Dorsolateral prefrontal cortex (tissue), 122 donors: ENCODE measurements at places on chromosomes 13 and 19. TPM values are rescaled to one million over a fixed set of nuclear protein-coding genes. Genes with fewer than 3 reads are reported as not detected.

GRCh38 chr13:77002590-77003190 lies 10.8 kb downstream of the CLN5 start:
- DNase-seq, result no peak

DNA sequence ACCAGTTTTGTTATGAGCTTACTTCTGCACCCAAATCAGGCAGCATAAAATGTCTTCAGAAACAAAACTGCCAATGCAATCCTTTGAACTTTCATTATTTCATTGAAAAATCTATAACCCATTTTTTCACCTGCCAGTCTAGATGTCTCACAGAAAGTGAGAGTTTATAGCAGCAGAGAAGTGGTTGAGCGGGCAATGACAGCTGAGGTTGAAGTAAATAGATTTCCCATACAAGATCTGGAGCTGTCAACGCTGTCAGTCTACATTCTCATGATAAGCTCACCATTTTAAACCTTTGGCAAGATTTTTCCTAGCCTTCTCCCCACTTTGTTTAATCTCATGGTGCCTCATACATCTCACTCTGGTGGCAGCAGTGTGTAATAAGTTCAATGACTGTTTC lies 1144.9 kb upstream of the PCDH9 start:
- DNase-seq, result no peak

The PDCD2L gene
- 14.9 TPM for total RNA-seq

The ZNF808 gene
- 35.3 TPM for total RNA-seq

DNA sequence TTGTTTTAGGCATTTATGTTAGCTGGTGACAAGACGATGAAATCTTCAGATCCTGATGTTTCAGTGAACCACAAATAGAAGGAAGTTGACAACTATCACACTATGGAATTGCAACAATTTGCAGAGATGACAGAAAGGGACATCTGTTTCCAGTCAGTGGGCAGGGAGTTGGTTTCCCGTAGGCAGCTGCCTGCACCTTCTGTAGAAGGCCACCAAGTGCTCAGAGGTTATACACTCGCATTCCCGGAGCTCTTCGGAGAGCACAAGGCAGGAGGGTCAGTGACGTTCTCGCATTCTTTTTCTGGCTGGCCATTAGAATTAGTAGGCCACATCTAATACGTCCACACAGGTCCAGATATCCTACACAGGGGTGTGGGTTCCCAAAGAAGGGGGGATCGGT lies 129.4 kb downstream of the SHISA2 start:
- no peak for DNase-seq

The TMEM91 gene
- 15.8 TPM for total RNA-seq

DNA sequence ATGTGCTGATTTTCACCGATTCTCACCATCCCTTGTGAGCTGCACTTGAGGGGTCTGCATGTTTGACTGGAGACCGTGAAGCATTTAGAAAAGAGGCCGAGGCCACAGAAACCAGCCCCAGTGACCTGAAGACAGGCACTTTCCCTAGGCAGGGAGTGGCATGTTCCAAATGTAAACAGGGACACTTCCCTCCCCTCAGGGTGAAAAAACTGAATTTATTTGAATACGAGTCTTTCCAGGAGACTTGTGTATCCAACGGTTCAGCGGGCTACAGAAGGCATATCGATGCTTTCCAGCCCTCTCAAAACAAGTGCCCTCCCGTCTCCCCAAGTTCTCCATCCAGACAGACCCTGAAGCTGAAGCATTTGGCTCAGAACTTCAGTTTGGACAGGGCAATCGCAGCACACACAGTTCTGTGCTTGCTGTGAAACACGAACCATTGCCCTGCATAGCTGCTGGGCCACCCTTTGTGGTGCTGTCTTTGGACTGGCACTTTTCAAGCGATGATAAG lies 106.1 kb downstream of the ZIC5 start:
- no peak for DNase-seq

The GPR18 gene
- total RNA-seq, result not detected

The DPF1 gene
- total RNA-seq, result 50.8 TPM

- no peak for DNase-seq
These were observed 53.1 kb downstream of the FGF9 start for GRCh38 chr13:21723807-21724505.

DNA sequence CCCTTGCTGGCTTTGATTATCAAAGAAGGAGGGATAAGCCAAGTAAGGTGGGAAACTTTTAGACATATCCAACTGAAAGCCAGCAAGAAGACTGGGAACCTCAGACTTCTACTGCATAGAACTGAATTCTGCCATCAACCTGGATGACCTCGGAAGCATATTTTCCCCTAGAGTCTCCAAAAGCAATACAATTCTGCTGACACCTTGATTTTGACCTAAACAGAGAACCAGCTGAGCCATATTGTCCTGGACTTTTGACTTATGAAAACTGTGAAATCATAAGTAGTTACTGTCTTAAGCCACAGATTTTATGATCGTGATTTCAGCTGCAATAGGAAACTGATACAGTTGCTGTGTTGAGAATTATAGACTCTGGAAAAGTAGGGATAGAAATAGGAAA lies 227.6 kb downstream of the PCDH20 start:
- DNase-seq, result no peak

The AZU1 gene
- 1.3 TPM for total RNA-seq

DNA sequence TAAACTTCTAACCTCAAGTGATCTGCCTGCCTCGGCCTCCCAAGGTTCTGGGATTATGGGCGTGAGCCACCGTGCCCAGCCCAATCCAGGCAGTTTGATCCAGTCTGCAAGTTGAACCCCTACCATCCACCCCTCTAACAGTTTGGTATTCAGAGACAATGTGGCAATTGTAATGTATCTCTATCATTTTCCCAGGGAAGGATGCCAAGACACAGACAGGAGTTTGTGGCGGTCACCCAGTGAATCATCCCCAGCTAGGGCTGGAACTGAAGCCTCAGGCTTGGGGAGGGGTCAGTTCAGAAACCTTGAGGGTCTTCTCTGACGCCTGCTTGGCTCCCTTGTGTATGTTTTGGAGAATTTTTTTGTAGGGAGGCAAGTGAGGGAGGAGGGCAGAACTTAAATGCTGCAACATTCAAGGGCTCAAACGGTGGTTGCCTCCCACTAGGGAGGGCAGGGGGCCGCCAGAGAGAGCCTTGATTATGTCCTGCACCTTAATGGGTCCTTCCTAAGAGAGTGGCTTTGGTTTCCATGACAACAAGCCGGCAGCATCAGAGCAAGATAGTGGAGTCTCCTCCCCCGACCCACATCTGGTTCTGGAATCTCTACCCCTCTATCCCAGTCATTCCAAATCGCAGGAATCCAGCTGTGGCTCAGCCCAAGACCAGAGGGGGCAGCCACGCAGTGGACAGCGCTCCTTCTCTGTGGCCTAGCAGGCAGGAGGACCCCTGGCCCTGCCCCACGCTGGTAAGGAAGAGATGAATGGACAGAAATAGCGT lies 14.9 kb upstream of the FEM1A start:
- DNase-seq, result no peak

DNA sequence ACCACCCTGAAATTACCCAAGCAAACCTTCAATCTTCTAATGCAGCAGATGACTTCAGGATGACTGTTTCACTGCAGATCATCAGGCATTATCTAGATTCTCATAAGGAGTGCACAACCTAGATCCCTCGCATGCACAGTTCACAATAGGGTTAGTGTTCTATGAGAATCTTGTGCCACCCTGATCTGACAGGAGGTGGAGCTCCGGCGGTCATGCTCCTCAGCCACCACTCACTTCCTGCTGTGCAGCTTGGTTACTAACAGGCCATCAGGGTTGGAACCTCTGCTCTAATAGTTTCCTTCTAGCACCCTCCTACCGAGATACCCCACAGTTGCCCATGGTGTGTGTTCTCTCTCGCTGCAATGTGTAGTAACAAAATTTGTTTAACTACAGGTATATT lies 442.8 kb downstream of the FGF14 start:
- no peak for DNase-seq

The RASL11A gene
- 5.8 TPM for total RNA-seq

DNA sequence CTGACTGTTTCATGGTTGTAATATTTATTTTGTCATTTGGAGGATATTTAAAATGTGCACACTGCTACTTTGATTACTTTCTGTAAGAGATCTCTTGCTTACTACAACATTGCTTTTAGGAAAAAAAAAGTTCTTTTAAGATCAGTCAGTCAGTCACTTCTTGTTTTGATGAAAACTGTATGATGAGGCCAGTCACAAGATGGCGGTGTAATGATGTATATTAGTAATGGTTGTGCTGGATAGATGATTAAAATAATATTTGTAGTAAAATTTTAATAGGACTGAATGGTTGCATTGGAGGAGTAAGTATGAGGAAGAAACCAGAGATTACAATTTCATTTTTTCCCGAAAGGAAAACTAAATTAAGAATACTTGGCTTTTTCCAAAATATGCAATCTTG lies 2411.1 kb downstream of the PCDH9 start:
- DNase-seq, result no peak

DNA sequence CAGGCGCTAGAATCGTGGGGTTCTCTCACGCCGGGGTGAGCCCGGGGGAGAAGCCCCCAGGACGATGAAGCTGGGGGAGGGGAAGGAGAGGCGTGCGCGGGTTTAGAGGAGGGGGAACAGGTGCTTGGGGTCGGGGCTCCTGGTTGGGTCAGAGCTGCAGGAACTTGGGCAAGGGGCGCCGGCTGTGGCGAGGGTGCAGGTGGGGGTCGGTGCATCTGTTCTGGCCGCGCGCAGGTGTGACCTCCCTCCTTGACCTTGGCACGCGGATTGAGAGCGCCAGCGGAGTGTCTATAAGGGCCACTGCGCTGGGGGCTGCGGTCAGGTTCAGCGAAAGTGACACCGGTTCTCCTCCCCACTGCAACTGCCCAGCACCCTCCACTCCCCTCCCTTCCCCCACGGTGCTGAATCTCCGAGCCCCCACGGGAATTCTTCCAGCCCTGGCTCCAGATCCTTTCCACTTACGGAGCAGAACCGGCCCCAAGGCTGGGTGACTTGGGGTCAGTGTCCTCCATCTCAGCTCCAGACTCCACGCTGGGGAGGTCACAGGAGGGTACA lies 618 bp downstream of the TMEM38A start:
- peak; percentile 46 for DNase-seq

GRCh38 chr19:47023448-47023794 lies 3.8 kb downstream of the NPAS1 start:
- DNase-seq, result no peak

- no peak for DNase-seq
These were observed 262.1 kb downstream of the FGF9 start for GRCh38 chr13:21932996-21933395.

DNA sequence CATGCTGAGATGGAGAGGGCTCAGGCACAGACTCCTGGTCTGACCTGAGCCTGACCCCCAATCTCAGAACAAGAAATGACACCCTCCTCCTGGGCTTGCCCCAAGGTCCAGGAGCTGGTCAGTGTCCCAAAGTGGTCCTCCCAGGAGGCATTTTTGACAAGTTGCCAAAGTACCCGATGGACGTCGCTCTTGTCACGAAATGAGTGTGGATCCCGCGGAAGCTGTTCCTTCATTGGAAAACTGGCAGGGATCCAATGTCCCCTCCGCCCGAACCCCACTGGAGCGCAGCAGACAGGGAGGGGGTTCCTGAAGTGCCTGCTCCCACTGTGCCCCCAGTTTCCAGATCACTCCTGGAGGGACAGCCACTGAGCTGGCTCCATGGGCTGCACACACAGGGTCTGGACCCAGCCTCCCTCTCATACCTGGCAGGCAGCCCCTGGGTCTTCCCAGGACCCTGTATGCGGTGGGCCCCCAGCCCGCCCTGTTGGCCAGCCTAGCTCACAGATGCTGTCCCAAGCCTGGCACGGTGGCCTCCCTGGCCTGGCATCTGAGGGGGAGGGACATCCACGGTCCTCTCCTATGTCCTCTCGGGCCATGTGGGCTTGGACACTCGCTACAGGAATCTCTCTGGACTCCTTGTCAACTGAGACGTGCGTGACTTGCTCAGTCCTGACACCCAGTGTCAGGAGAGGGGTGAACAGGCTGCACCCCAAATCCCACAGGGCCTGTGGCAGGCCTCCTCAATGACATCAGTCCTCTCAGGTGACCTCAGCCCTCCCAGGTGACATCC lies 12.8 kb upstream of the ZNF14 start:
- DNase-seq, result no peak

GRCh38 chr13:42109957-42110356 lies 61.5 kb downstream of the DGKH start:
- DNase-seq, result no peak

The ZNF763 gene
- total RNA-seq, result 6.0 TPM

The CEACAM8 gene
- total RNA-seq, result not detected

- no peak for DNase-seq
These were observed 110.8 kb downstream of the TEX29 start for GRCh38 chr13:111431206-111431605.

The ZNF570 gene
- total RNA-seq, result 11.6 TPM

- no peak for DNase-seq
These were observed 62.1 kb upstream of the TPM4 start for GRCh38 chr19:16013851-16014840.

- no peak for DNase-seq
These were observed 25.9 kb downstream of the DPF1 start for GRCh38 chr19:38197937-38198704.
